Aorta (tissue), 5 donors: ENCODE measurements at places on chromosomes 3 and 15.

- no peak for DNase-seq
Measured at GRCh38 chr3:195761567-195762248, 40.9 kb downstream of the MUC20 start.

DNA sequence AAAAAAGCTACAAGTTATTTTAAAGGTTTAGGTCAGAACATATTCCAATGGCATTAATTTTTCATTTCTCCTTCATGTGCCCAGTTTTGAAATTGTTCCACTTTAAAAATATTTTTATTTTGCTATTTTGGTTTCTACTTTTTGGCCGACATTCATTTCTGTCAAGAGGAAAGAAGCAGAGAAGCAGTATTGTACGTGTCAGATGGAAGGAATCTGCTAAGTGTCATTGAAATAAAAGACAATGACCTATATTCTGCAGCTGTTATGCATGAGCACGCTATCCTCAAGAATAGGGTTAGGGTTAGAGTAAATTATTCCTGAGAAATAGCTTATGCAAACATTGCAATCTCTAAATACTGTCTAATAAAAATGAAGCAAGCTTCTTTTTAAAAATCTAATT, 941.7 kb downstream of the TUSC7 start:
- no peak for DNase-seq

GRCh38 chr3:52506266-52506966, 11.3 kb downstream of the STAB1 start:
- DNase-seq = no peak

DNA sequence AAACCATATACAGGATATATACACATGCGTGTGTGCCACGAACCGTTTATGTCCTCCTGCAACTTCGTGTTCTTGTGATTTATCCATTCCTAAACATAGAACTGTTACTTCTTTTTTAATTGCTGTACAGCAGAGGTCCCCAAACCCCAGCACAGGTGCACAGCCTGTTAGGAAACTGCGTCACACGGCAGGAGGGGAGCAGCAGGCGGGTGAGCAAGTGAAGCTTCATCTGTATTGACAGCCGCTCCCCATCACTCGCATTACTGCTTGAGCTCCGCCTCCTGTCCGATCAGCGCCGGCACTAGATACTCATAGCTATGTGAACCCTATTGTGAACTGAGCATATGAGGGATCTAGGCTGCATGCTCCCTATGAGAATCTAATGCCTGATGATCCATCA, 34.9 kb upstream of the NRROS start:
- DNase-seq = no peak

GRCh38 chr3:105354429-105354828, 12.3 kb upstream of the ALCAM start:
- DNase-seq = no peak

GRCh38 chr15:30878515-30878914, 25.2 kb upstream of the FAN1 start:
- no peak for DNase-seq

DNA sequence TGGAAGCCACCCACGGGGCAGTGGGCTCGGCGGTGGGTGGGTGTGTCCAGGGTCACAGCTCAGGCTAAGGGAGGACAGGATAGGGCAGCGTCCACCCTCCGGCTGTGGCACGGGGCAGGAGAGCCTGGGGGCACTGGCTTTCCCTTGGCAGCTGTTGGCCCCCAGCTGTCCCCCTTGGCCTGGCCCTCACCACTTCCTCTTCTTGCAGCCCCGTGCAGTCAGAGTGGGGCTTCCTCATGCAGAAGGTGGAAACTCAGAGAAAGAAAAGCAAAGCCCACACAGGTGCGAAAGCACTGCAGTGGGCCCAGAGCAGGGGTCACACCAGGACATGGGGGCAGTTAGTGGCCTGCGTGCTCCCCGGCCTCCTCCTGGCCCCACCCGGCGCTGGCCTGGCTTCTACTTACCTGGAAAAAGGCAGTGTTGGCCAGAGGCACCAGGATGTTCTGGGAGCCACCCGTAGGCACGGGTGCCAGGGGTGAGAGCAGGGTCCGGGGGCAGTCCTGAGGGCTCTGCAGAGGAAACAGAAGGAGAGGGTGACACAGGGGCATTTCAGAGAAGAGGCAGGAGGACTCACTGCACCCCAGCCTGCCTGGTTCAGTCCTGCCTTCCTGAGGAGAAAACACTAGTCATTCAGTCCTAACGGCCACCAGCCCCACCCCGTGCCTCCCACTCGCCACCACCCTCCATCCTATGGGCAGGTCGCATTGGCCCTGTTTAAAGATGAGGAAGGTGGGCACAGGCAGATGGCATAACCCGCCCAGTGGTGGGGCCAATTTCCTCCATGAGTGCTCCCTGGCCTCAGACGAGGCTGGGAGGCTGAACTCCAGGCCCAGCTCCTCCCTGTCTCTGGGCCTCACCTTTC, 28.3 kb downstream of the PLXND1 start:
- no peak for DNase-seq

DNA sequence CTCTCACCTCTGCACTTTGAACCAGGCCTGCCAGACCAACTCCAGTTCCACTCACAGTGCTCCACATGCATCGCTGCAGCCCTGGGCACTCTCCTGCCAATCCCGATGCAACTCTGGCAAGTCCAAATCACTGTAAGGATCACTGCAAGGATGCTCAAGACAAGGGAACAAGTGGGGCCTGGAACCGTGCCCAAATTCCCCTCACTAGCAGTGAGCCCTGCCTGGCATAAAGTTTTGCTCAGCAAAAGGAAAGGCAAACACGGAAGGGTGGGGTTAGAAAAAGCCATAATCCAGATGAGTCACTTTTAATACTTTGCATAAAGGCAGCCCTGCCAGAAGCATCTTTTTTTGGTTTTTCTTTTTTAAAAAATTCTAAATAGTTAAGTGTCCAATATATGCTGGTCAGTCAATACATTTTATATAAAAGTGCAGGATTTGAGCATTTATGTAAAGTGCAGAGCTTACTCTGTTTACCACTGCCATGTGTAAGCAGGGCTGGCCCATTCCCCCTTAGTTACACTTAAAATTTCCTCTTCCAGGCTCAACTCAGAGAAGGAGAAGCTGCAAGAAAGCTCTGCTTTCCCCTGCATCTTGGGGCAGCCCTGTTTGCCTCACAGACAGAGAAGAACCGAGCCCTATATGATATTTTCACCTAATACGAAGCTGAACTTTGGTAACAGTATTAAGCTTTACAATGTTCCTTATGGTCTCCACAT, 102.2 kb downstream of the CD47 start:
- peak; percentile 80 for DNase-seq

- no peak for DNase-seq
Measured at GRCh38 chr3:87006844-87007439, 16.0 kb upstream of the VGLL3 start.

- DNase-seq = no peak
Measured at GRCh38 chr3:46059432-46059831, 32.1 kb upstream of the XCR1 start.

- no peak for DNase-seq
Measured at GRCh38 chr15:101428758-101429157, 60.7 kb downstream of the PCSK6 start.

DNA sequence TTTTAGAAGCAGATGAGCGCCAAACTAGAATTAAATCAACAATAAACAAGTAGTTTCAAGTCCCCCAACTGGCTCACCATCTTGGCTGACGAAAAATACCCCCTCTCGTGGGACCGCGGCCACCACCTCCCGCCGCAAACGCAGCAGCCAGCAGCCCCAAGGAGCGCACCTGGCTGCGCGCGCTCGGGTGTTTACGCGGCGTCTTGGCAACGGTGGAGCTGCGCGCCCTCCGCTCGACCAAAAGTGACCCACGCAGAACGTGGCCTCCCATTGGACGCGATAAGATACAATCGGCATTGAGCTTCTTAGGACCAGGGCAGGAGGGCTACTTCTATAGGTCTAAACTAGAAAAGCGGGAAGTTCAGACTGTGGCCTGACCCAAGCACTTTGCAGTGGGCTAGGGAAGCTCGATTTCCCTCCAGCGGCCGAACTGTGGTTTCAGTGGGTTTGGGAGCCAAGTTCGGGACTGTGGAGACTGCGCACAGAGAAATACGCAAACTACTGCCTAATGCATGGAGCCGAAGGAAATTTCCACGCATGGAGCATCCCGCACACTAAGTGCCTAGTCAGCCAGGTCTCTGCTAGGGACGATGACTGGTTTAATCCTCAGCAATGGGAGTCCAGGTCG, at the start of gene MNS1:
Gene MNS1 (minus strand): TSS at position 245 of the 628 bp plus-strand sequence. CDS start 165 bp downstream, at position 80.
- DNase-seq = peak; percentile 93

DNA sequence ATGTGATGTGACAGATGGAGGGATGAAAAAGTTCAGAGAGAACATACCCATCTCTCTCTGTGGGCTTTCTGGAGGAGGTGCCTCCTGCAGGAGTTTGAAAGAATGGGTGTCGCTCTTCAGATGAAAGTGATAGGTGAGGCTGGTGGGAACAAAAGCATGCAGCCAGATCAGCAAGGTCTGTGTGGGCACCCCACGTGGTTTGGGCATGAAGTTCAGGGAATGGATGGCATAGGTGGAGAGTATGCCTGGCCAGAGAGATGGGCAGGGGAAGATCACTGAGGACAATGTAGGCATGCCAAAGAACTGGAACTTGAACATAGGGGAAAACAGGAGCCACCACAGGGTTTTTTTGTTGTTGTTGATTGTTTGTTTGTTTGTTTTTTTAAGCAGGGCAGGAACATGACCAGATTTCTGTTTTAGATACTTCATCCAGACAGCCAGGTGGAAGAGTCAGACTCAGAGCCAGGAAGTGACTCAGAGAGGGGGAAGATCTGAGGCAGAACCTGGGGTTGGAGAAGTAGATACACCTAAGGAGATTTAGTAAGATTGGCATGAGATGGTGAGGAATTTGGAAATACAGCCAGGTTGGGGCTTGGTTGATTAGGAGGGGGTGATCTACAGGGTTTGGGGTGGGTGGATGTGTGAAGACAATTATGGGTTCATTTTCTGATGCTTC, 64.8 kb upstream of the CLSTN2 start:
- no peak for DNase-seq

- DNase-seq = no peak
Measured at GRCh38 chr15:38873158-38873557, 308.5 kb upstream of the RASGRP1 start.

GRCh38 chr15:61812476-61812875, 247.8 kb downstream of the VPS13C start:
- no peak for DNase-seq

GRCh38 chr3:63877737-63878393, 14.2 kb downstream of the ATXN7 start:
- DNase-seq = no peak
